ENCODE measurements at places on chromosomes 5 and 9.

- DNase-seq: no peak
Measured at GRCh38 chr5:160378330-160378729, 7.9 kb upstream of the C1QTNF2 start.

- no peak for DNase-seq
Measured at GRCh38 chr9:23088932-23089364, 642.3 kb downstream of the DMRTA1 start.

GRCh38 chr9:117278471-117279035 is 136.3 kb downstream of the ASTN2 start:
- no peak for DNase-seq

DNA sequence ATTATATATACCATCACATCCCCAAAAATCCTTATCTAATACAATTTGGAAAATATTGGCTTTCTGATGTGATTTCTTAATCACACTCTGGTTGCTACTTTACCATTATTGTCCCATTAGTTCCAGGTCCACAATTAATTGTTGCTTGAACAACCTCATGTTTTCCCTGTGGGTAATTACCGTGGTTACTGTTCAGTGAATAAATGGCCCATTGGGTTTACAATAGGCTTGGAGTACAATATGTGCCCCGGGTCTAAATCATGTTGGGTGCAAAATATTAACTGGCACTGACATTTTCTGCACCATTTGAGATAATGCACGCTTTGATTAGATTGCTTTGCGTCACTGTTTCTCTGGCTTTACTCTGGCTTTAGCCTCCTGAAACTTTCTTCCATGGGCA is 163.7 kb downstream of the GABBR2 start:
- no peak for DNase-seq

DNA sequence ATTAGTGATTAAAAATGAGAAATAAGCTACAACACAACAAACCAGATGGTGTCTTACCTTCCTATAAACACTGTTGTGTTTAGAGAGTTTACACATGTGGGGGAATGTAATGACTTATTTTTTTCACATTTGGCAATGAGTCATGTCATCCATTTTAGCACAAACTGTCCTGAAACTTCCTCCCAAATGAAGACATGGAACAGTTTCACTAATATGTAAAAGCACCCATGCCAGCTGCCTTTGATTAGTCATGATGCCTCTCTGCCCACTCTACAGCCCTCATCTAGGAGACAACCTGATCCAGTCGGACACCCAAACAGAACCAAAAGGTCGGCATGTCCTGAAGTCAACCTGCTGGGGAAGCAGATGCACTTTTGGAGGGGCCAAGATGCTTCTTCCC is 98.2 kb downstream of the SEMA5A start:
- DNase-seq: no peak

- DNase-seq: peak; percentile 49
Measured at GRCh38 chr9:124146031-124146561, 111.7 kb upstream of the NEK6 start.

DNA sequence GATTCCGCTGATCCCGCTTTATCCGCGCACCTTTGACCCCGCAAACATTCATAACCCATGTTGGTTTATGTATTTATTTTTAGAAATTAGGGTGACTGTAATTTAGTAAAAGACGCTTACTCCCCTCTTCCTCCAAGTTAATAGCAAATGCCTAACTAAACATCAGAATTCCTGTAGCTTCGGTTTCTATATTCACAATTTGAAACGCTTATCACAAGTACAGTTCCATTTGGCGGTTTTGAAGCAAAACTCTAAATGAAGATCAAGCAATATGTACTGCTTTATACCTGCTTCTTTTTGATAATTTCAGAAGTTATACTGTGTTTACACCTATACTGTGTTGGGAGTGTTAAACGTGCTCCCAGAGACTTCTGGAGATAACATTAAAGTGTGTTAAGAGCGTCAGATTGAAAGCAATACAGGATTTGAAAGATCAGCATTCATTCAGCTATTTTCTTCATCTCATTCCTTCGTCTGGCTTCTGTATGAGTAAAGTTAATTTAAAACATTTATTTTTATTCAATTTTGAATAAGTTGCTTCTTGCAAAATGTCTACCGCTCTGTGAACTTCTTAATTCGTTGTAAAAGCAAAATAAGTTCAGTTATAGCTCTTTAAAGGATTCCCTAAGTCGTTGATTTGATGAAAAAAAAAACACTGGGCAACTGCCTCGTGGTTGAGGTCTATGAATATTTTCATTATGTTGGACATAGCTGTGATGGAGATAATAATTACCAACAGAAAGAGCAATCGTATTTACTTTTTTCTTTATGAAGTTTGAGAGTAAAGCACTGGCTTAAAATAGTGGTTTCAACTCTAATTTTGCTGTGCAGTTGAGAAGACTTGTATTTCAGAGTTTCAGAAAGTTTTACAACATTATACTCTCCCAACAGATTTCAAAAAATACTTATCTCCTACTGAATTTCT is 2.5 kb downstream of the PRDM6 start:
- DNase-seq: no peak

GRCh38 chr5:133220851-133221674 is 169.2 kb downstream of the HSPA4 start:
- no peak for DNase-seq

DNA sequence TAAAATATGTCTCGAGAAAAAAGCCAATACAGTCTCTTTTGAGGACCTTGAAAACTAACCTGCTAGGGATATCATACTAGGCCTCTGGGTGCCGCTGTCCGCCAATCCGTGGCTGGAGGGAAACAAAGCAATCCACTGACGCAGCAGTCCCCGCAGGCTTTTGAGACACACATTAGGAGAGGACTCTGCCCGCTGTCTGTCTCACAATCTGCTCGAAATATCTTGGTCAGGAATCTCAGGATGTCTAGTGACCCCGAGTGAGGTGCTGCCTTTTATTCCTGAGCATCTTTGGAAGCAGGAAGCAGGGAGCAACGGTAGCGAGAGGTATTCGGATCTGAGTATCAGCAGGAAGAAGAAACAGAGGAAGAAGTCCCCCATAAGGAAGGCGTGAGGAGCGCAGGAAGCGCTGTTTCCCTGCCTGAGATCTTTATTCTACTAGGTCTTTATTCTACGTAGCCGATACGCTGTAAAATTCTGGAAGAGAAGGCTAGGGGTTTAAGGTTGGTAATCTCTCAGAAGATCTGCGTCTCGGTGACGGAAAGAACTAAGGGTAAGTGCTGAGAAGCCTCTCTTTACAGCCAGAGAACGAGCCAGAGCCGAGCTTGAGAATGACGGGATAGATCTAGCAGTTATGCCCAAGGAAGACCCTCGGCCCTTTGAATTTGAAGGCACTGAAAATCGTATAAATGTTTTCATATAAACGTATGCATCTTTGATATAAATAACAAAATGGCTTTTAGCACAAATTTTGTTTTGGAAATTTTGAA is 4.0 kb upstream of the PCDHGA1 start:
- no peak for DNase-seq

DNA sequence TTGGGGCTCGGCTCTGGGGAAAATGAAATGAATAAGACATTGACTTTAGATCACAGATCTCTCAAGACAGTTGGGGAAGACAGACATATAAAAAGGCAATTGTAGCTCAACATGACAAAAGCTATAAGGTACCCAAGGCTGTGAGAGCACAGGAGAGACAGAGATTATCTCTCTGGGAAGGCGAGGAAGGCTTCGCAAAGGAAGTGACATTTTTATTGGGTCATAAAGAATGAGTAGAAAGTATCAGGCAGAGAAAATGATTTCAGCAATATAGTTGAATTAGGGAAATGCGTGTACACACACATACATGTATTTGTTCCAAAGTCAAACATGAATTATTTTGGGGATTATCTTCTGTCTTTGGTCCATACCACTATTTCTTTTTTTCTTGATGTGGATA is 381.8 kb upstream of the ADAMTSL1 start:
- DNase-seq: no peak

GRCh38 chr5:147998704-147999103 is 65.1 kb upstream of the SPINK5 start:
- no peak for DNase-seq

GRCh38 chr5:66864240-66864884 is 268.2 kb downstream of the MAST4 start:
- DNase-seq: no peak

- peak; percentile 7 for DNase-seq
Measured at GRCh38 chr5:40033411-40033810, 608.6 kb upstream of the DAB2 start.

- no peak for DNase-seq
Measured at GRCh38 chr9:79371948-79372555, 199.7 kb upstream of the TLE4 start.

- DNase-seq: no peak
Measured at GRCh38 chr5:111945535-111945934, 188.5 kb upstream of the NREP start.

GRCh38 chr9:93397661-93398373 is 53.7 kb upstream of the FAM120A start:
- DNase-seq: no peak

DNA sequence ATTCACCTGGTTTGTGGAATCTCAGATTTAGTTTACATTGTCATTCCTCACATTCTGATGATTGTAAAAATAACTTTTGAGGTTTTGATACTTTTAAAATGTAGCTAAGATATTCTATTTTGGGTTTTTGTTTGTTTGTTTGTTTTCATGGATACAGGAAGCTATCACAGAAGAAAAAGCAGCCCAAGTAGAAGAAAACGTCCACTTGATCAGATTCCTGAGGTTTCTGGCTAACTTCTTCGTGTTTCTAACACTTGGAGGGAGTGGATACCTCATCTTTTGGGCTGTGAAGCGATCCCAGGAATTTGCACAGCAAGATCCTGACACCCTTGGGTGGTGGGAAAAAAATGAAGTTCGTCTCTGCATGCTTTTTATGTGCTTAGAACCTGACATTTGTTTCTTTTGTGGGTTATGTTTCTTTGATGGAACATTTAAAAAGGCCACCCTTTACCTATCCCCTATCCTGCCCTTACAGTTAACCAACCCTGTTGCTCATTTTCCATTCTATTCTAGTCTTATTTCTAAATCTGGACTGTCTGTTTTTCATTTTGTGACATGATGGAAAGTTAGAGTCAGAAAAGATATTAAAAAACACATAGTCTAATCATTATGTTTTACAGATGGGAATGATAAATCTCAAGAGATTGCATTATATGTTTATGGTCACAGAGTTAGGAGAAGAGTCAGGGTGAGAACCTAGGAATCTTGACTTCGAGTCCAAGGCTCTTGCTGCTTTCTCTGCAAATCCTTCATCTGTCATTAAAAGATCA is 163.7 kb downstream of the ALDH1A1 start:
- DNase-seq: peak; percentile 55

- DNase-seq: no peak
Measured at GRCh38 chr5:167050568-167051401, 1240.7 kb upstream of the WWC1 start.

- DNase-seq: no peak
Measured at GRCh38 chr5:33491941-33492340, 51.2 kb downstream of the TARS1 start.

DNA sequence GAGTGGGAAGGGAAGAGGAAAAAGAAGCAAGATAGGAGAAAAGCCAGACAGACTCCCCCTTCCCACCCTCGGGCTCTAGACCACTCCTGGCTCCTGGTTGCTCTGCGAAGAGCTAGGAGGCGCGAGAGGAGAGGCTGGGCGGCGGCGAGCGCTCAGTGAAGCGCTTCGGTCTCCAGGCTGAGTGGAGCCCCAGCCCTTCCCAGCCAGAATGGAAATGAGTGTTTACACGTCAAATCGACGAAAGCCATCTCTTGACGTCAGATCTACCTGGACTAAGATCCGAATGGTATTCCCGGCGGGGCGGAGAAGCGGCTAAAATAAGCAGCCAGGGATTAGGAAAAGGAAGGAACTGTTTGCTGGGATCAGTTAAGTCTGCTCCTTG is at the start of gene PCSK1:
Gene PCSK1 (minus strand): TSS at position 183 of the 382 bp plus-strand sequence. CDS start 206 bp downstream, outside the sequence.
- DNase-seq: no peak

DNA sequence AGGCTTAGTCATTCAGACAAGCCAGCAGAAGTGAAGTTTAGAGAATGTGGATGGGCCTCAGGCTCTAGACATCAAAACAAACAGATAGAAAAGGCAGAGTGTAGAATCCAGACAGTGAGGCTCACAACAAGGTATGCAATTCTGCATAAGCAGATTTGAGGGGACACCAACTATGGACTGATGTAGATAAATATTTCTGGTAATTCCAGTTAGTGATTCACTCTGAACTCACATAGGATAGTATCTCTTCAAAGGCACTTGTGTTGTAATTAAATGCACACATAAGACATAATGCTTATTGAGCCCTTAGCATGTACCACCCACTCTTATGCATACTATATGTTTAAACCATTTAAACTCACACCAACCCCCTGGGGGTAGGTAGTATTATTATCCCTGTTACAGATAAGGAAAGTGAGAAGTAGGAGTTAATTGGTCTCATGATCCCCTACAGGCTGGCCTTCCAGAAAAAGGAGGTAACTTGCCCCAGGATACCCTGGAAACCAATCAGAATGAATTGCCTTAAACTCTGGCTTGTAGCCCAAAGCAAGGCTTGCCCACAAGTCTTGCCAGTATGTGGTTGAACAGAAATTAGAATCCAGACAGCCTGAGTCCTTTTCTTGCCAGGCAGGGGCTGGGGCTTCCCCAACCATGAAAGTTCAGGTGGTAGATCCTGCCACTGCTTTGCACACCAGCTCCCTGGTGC is 39.5 kb upstream of the HSPB3 start:
- no peak for DNase-seq

DNA sequence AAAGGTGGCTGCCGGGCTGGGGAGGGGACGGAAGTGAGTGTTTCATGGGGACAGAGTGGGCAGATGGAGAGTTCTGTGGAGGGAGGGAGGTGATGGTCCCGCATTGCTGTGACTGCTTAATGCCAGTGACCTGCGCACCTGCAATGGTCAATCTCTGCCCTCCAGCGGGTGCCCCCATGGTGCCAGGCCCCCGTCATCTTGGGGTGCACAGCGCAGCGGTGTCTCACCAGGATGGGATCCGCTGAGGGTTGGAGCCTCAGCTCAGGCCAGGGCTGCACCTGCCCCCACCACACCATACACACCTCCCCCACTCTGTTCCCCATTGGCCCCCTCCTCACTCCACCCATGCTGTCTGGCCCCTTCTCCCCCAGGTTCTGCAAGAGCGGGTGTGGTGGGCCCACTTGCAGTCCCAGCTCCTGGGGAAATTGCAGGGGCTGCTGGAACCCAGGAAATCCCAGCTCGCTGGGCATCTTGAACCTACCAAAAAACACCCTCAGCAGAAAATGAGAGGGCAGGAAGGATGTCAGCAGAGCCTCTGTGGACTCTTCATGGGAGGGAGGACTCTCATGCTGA is 12.1 kb upstream of the CAMSAP1 start:
- DNase-seq: no peak

GRCh38 chr5:99010294-99010693 is 81.5 kb upstream of the CHD1 start:
- no peak for DNase-seq
